Activated CD4-positive, alpha-beta memory T cell treated with anti-CD3 and anti-CD28 coated beads, Interleukin-2, amount 10 ng/mL, durations not matched to agents 7 days and 5 days (primary cell): ENCODE measurements at places on chromosomes 3 and 15.

DNA sequence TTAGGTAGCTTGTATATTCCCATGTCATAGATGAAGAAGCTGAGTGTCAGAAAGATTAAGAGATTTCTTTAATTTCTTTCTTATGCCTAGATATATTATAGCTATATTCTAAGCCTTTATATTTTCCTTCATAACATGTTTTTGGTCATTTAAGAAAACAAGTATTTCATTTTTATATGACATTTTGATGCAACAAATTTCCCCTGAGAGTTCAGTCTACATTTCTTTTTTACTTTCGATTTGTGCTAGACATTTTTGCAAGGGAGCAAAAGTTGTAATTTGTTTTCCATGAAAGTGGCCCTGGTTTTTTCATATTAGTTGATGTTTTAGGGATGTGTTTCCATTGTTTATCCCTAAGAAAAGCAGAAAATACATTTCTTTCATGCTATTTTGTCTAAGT, 344.9 kb downstream of the NLGN1 start:
- DNase-seq: no peak

DNA sequence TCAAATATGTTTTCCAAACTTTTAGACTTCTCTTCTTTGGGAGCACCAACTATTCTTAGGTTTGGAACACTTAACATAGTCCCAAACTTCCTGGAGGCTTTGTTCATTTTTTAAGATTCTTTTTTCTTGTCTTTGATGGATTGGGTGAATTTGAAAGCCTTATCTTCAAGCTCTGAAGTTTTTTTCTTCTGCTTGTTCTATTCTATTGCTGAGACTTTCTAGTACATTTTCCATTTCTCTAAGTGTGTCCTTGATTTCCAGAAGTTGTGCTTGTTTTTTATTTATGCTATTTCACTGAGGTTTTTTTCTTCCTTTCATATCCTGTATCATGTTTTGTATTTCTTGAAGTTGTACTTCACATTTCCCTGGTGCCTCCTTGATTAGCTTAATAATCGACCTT, 97.5 kb downstream of the PLSCR2 start:
- DNase-seq: no peak

DNA sequence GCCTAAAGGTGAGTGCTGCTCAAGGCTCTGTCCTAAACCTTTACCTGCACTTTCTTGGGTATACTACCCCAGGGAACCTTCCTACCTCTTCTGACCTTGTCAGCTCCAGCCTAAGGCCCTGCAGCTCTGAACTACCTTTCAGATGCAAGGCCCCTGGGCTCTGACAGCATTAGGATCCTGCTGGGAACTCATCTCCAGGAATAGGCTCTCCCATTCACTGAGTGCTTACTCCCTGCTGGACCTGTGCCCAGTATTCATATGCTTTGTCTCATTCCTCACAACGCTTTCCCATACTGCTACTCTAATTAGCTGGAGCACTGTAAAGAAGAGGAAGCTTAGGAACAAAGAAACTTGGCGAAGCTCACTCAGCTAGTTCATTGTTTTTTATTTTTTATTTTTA, 53.8 kb upstream of the RAB6B start:
- no peak for DNase-seq

GRCh38 chr3:43872301-43872700, 181.6 kb downstream of the ABHD5 start:
- no peak for DNase-seq

DNA sequence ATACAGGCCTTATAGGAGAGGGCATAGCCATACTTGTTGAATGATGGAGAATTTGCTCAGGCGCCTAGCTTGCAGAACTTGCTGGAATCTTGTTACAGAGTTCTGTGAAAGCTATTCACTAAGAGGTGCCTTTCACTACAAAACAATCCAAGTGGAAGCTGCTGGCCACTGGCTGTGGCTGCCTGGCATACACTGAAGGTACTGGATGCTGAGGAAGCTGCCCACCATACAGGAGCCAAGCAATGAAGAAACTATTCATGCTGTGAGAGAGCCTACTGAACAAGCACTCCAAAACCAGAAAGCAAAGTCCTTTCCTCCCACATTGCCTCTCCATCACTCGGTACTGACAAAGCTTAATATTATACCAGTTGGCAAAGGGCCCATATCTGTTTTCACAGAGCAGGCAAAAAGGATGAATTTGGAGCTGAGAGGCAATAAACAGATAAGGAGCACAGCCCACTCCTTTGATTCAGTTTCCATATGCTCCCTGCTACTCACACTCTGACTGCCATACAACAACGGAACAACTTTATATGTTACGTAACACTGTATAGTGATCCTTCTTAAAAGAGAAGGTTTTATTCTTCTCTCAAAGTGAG, 192.6 kb upstream of the ALCAM start:
- DNase-seq: no peak

DNA sequence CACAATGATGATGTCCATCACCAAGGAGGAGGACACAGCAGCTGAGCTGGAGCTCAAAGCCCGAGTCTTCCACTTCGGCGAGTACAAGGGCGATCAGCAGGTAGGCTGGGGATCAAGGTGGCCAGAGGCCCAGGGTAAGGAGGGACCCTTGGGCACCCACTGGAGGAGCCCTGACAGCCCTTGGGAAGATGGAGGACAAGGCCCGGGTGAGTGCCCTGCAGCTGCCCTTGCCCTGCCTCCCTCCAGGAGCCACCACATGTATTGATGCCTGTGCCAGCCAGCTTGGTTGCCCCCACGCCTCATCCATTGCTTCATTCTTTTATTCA, 38.4 kb downstream of the CFAP100 start:
- DNase-seq: no peak

DNA sequence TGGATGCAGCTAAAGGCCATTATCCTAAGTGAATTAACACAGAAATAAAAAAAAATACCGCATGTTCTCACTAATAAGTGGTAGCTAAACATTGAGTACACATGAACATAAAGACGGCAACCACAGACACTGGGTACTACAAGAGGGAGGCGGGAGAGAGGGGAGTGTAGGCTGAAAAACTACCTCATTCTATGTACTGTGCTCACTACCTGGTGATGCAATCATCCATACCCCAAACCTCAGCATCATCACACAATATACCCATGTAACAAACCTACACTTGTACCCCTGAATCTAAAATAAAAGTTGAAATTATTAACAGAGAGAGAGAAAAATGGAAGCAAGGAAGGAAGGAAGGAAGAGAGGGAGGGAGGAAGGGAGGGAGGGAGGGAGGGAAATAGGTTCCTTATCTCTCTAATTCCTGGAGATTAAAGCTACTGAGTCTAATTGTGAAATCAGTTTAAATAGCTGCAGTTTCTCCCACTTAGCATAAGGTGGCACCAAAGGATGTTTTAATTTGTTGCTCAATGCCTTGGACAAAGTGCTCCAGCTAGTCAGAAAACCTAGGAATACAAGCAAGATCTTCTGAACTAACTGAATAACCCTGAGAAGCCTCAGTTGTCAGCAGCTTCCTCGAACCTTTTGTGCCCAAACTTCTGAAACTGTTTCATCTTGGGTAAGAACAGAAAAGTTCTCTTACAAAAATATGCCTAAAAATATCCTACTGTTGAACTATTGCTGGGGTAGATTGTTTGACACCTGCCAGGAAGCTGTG, 79.4 kb upstream of the ATP11B start:
- DNase-seq: no peak

- no peak for DNase-seq
These were observed 124.5 kb upstream of the PLXNA1 start for GRCh38 chr3:126858401-126858800.
